ENCODE measurements at places on chromosomes 7 and 10. TPM values are rescaled to one million over a fixed set of nuclear protein-coding genes. Genes with fewer than 3 reads are reported as not detected.

CRTAC1 gene
- not detected for total RNA-seq

EVX1 gene
- not detected for total RNA-seq

RNF32 gene
- 3.9 TPM for total RNA-seq

NAT16 gene
- not detected for total RNA-seq

TUBB8 gene
- not detected for total RNA-seq

SAMD9L gene
- 0.44 TPM for total RNA-seq

HOXA2 gene
- total RNA-seq: not detected

CDC14C gene
- total RNA-seq: not detected

AQP1 gene
- 6.7 TPM for total RNA-seq

FKBP6 gene
- not detected for total RNA-seq

PRLHR gene
- not detected for total RNA-seq

LLCFC1 gene
- total RNA-seq: not detected

MARVELD1 gene
- total RNA-seq: 9.9 TPM

MKI67 gene
- total RNA-seq: 86.5 TPM

ARHGAP22 gene
- 29.3 TPM for total RNA-seq

KLHDC10 gene
- 41.7 TPM for total RNA-seq

TBC1D12 gene
- total RNA-seq: 5.7 TPM

ZP3 gene
- 3.9 TPM for total RNA-seq

NEUROD6 gene
- total RNA-seq: not detected

OR2A1 gene
- total RNA-seq: not detected

LMBR1 gene
- 89.1 TPM for total RNA-seq

ADAM22 gene
- 0.40 TPM for total RNA-seq

TMEM139 gene
- total RNA-seq: 1.5 TPM

VSTM2A gene
- total RNA-seq: not detected

EBF3 gene
- not detected for total RNA-seq

SPDYE16 gene
- total RNA-seq: not detected

UPK3B gene
- total RNA-seq: 0.38 TPM

OGDHL gene
- total RNA-seq: 1.8 TPM

CCDC136 gene
- 26.5 TPM for total RNA-seq

MORN4 gene
- 12.1 TPM for total RNA-seq

FGL2 gene
- 0.11 TPM for total RNA-seq

GDF2 gene
- 0.27 TPM for total RNA-seq

INPP5A gene
- total RNA-seq: 11.6 TPM

SH2D4B gene
- total RNA-seq: 0.13 TPM

ANXA8 gene
- total RNA-seq: not detected

LRCH4 gene
- total RNA-seq: 63.3 TPM

GIMAP8 gene
- not detected for total RNA-seq

PDGFA gene
- 10.2 TPM for total RNA-seq

SLC13A1 gene
- 0.04 TPM for total RNA-seq

CDCA7L gene
- total RNA-seq: 3.8 TPM

NFKB2 gene
- total RNA-seq: 20.3 TPM

PBLD gene
- 2.2 TPM for total RNA-seq

NXPH1 gene
- total RNA-seq: 0.07 TPM

THSD7A gene
- total RNA-seq: 0.02 TPM

AVL9 gene
- 66.2 TPM for total RNA-seq

TRIM50 gene
- total RNA-seq: 0.11 TPM

AHCYL2 gene
- total RNA-seq: 5.2 TPM

SPAG6 gene
- total RNA-seq: 6.6 TPM

ACTA2 gene
- 0.60 TPM for total RNA-seq

FAM25C gene
- not detected for total RNA-seq

NHLRC2 gene
- total RNA-seq: 23.1 TPM

GATA3 gene
- total RNA-seq: 0.24 TPM

ABCA13 gene
- 0.69 TPM for total RNA-seq

GCC1 gene
- 19.8 TPM for total RNA-seq

GALNT17 gene
- total RNA-seq: 0.11 TPM

Measured in K562 (cell line).